ENCODE measurements at places on chromosomes 3 and 15.

DNA sequence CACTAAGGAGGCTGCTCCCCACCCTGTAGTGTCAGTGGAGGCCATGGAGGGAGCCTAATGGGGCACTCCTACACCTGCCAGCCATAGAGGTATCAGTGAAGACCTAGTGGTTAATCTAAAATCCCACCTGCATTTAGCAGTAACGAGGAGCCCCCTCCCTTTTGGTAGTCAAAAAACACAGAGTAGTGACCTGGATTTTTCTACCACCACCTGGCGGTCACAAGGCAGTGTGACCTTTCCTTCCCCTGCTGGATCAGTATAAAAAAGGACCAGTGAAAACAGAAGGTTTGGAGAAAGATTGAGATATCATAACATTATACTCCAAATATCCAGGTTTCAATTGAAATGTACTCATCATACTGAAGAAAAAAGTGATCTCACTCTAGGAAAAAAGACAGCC is 241.2 kb downstream of the PYDC2 start:
- DNase-seq = no peak

DNA sequence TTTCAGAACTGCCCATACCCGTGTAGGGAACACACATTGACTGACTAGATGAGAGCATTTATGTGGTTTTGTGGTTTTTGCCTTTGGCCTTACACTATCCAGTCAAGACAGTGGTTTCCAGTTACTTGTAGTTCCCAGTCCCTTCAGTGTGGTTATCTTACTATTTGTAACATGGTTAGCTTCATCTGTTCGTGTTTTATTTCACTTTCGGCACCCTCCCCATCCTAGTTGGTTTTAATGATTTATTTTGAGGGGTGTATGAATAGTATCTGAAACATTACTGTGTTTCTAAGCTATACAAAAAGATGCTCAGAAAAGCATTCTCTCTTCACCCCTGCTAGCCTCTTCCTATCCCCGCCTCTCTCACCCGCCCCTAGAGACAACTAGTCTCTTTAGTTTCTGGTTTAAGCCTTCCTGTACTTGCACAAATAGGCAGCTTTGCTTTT is 14.1 kb downstream of the LYSMD4 start:
- DNase-seq = no peak

DNA sequence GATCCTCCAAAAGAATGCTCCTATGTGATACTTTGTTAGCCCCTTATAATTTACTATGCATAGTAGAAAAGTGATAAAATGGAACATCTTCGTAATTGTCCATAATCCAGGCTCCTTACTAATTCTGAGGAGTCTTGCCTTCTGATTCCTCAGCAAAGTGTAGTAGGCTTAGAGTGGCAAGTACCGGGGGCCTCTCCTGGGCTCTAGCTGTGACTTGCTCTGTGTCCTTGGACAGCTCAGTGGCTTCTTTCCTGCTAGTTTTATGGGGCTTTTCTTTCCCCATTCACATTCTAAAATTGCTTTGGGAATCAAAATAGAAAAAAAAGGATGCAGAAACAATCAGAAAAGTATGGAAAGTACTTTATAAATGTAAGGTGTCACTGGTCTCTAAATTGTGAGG is 211.0 kb downstream of the RORA start:
- no peak for DNase-seq

DNA sequence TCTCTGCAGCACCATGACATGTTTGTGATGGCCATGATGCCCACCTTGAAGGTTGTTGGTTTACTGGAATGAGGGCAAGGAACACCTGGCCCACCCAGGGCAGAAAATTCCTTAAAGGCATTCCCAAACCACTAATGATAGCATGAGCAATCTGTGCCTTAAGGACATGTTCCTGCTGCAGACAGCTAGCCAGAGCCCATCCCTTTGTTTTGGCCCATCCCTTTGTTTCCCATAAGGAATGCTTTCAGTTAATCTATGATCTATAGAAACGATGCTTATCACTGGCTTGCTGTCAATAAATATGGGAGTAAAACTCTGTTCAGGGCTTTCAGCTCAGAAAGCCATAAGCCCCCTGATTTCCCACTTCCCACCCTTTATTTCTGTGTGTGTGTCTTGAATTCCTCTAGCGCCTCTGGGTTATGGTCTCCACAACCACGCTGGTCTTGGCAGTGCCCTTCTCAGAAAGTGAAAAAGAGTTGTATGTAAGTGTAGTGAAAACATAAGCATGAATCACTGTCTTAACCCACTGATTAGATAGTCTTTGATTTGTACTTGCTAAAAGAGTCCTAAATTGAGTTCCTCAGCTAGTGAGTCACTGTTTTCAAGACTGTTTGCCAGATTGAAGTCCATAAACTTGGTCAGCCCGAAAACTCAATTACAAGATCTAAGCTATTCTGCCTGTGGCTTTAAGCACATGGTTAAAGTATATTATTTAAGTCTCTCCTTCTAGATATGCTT is 19.0 kb upstream of the CCR2 start:
- DNase-seq = no peak

GRCh38 chr3:97662264-97662663 is 102.3 kb upstream of the ARL6 start:
- DNase-seq = no peak

DNA sequence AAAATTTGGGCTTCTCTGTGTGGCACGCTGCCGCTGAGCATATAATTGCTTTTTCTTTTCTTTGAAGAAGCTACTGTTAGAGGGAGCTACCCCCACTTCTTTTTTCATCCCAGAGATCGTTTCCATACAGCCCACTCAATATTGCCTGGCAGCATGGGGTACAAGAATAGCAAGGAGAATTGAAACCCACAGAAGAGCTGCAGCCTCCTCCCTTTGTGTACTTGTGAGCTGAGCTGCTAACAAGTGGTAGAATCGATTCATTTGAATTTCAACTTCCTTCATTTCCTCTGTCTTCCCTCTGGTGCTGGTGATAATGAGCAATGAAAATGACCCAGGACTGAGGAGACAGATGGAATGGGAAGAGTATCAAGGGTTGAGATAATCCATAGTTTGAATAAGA is 64.9 kb downstream of the LRRC3B start:
- no peak for DNase-seq

DNA sequence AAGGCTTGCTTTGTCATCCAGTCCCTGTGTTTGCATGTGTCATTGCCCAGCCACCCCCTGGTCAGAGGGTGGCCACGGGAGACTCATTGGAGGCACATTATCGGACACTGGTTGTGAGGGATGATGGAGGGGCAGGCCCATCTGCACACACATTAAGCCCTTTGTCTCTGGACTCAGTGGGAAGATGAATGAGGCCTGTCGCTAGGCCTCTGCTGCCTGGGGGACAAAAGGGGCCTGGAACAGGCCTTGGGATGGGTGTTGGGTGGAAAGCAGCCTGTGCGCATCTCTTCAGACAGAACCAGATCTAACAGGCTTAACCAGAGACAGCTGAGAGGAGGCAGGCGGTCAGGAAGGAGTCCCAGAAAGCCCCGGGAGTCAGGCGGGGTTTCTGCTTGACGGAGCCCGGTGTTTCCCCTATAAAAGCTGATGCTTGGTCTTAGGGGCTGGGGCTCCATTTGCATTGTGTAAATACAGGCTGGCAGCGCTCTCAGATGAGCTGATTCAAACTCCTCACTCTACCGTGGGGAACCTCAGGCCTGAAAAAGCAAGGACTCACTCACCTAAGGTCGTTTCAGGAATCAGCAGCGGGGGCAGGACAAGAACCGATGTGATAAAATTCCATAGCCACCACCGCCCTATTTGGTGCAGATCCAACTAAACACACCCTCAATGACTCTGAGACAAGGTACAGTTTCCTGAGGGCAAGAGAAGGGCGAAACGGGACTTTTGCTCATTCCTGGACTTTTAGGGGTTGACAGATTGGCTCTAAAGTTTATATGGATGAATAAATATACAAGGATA is 17.1 kb upstream of the SKIC8 start:
- DNase-seq = no peak

DNA sequence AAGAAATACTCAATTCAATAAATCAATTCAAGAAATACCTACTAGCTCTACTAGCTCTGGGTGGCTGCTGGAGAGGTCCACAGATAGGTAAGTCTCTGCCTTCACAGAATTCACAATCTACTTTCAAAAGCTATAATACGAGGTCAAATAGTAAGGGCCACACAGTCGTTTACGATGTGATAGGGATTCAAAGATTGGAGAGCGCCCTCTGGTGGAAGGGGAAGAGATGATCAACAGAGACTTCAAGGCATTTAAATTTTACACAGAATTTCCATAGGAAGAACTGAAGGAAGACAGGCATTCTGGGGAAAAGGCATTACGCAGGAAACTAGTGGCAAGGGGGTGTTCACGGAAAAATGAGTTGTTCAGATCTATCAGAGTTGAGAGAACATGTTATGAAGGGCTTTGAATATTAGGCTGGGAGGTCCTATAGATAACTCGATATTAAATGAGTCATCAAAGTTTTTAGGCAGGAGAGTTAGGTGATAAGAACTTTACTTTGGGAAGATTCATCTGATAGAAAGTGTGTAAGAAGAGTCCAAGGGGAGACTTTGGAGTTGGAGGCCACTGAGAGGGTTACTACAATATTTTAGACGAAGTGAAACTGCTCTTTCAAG is 128.8 kb downstream of the FRMD5 start:
- peak; percentile 35 for DNase-seq

DNA sequence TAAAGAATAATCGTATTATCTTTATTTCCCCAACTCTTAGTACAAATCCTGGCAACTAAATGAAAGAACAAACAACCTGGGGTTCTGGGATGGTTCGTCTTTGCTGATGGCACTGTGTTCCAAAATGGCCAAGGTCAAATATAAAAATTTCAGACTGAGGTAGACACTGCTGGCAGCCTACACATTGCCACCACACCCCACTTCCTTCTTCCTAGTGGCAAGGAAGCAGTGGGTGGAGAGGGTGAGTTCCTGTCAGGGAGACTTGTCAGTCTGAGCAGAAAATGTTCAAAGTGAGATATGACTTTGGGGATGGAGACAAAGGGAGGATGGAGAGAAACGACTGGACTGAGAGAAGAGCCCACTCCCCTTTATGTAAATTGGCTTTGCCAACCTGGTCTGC is 69.6 kb downstream of the LMCD1 start:
- DNase-seq = no peak

- no peak for DNase-seq
These were observed 277.6 kb downstream of the THSD4 start for GRCh38 chr15:71392861-71393283.

DNA sequence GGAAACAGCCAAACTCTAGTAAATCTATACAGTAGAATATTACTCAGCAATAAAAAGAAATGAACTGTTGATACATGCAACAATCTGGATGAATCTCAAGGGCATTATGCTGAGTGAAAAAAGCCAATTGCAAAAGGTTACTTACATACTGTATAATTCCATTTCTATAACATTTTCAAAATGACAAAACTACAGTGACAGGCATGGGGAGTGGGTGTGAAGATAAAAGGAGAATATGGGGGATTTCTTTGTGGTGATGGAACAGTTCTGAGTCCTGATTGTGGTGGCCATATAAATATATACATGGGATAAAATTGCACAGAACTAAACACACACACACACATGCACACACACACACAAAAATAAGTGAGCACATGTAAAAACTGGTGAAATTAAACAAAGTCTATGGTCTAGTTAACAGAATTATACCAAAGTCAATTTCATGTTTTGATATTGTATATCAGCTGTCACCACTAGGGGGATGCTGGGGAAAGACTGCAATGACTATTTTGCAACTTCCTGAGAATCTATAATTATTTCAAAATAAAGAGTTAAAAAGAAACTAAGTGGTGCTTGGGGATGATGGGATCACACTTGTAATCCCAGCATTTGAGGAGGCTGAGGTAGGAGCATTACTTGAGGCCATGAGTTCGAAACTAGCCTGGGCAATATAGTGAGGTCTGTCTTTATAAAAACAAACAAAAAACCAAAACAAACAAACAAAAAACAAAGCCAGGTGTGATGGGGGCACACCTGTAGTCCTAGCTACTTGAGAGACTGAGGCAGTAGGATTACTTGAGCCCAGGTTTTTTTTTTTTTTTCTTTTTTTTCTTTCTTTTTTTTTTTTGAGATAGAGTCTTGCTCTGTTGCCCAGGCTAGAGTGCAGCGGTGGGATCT is 66.0 kb downstream of the SPTSSB start:
- DNase-seq = peak; percentile 6
